Posterior vena cava (tissue), 2 donors: ENCODE measurements at places on chromosomes 5 and 9. TPM values are rescaled to one million over a fixed set of nuclear protein-coding genes. Genes with fewer than 3 reads are reported as not detected.

Gene PCDHB4
- 4.1 TPM for total RNA-seq

Gene NDUFS6
- 25.4 TPM for total RNA-seq

Gene GGTA1
- total RNA-seq: 11.0 TPM

Gene PHF24
- total RNA-seq: 0.93 TPM

Gene LCN10
- 10.0 TPM for total RNA-seq

Gene POLR1E
- 16.9 TPM for total RNA-seq

Gene PRKACG
- total RNA-seq: not detected

Gene PFN3
- not detected for total RNA-seq

Gene CDKN2B
- total RNA-seq: 8.2 TPM

Gene WWC1
- 0.33 TPM for total RNA-seq

Gene KCNV2
- not detected for total RNA-seq

Gene PCDHB5
- total RNA-seq: 3.1 TPM
